NAMALWA (cell line): ENCODE measurements at places on chromosomes 2 and 18.

- no peak for DNase-seq
Measured at GRCh38 chr2:33486544-33486943, 10.1 kb downstream of the RASGRP3 start.

GRCh38 chr2:62492048-62492447 lies 13.9 kb downstream of the TMEM17 start:
- DNase-seq, result no peak

GRCh38 chr2:97714084-97714949 lies 941 bp downstream of the ZAP70 start:
- no peak for DNase-seq

DNA sequence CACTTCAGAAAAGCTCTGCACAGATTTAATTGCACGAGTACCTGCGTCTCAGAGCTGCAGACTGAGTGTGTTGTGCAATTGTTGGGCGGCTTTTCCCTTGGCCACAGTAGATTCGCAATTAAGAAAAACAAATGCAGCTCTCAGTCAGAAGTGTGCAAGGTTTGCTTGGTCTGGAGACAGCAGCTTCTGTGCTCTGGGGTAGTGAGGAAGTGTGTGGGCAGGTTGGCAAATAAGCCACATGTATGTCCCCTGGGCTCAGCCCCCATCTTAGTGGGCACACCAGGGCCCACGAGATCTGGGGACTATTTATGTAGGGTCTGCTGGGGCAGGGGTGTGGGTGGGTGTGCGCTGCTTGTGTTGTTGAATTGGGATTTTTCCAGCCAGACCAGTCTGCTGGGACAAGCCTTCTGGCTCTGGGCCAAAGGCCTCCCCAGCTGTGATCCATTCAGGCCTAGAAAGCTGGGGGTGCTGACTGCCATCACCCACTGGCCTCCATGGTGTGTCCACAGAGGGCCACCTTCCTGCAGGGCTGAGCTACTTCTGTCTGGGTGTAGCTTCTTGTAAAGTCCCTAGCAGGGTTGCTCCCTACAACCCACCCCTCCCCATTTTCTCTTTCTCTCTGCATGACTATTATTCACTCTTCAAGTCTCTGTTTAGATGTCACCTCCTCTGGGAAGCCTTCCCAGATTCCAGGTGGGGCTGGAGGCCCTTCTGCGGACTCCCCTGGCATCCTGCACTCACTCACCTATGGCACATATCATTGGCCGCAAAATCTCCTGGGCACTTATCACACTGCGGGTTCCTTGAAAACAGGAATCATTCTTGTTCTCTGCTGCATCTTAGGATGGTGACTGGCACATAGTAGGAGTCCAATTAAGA lies 67.8 kb downstream of the ODC1 start:
- no peak for DNase-seq
